NCI-H1436 treated with DMSO at 0.1 percent for 48 hours (cell line): ENCODE measurements at places on chromosomes 5 and 9.

GRCh38 chr5:127079994-127080491 is 6.7 kb upstream of the C5orf63 start:
- no peak for DNase-seq

DNA sequence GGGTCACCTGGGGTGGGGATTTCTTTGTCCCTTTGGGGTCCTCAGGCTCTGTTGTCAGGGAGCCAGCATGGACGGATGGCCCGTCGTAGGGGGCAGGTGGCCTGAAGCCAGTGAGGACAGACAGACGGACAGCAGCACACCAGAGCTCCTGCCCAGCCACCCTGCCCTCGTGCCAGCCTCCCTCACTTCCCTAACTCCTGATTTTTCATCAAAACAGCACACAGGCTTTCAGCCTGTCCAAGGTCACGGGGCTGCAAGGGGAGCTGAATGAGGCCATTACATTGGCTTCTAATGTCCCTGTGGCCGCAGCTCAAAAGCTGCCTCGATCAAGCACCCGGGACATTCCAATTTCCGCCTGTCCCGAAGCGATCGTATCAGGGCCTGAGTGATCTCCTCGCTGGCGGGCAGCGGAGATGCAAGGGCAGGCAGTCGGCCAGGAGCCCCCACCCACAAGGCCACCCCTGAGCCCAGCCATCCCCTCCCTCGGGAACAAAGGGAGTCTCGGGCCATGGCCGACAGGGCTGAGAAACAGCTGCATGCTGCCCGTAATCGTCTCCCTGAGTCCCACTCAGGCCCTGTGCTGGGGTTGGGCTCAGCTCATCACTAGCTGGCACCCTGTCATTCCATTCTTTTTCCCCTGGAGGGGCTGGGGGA is 50.5 kb upstream of the RNU6ATAC start:
- no peak for DNase-seq

- no peak for DNase-seq
These were observed at the start of gene GPR150 for GRCh38 chr5:95620030-95620869. Gene GPR150 (plus strand): TSS chr5:95620087. CDS start chr5:95620276, 189 bp downstream.

- DNase-seq, result no peak
These were observed 660 bp downstream of the SCAMP1 start for GRCh38 chr5:78360924-78361630.

GRCh38 chr5:55671975-55672374 is 40.1 kb downstream of the SLC38A9 start:
- no peak for DNase-seq

GRCh38 chr9:37036371-37036775 is 2.3 kb upstream of the PAX5 start:
- no peak for DNase-seq

GRCh38 chr5:145180371-145180770 is 654.8 kb downstream of the PRELID2 start:
- DNase-seq, result no peak

- DNase-seq, result no peak
These were observed 1.3 kb upstream of the AK1 start for GRCh38 chr9:127878652-127879390.

- DNase-seq, result no peak
These were observed 23.8 kb downstream of the CD14 start for GRCh38 chr5:140609126-140609525.

DNA sequence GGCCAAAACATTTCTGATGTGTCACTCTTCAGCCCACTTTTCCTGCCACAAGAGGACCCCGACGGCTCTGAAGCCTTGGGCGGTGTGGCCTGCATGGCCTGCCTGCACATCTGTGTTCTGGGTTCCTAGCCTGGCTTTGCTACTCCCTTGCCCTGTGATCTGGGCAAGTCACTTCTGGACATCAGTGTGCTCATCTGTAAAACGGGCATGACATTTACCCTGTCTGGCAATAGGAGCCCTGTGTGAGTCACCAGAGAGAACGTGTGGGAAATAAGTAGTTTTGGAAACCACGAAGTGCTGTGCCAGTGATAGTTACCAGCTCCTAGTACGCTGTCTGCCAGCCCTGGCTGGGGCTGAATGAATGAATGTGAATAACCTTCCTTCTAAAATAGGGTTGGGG is 90.8 kb downstream of the MACROH2A1 start:
- no peak for DNase-seq

DNA sequence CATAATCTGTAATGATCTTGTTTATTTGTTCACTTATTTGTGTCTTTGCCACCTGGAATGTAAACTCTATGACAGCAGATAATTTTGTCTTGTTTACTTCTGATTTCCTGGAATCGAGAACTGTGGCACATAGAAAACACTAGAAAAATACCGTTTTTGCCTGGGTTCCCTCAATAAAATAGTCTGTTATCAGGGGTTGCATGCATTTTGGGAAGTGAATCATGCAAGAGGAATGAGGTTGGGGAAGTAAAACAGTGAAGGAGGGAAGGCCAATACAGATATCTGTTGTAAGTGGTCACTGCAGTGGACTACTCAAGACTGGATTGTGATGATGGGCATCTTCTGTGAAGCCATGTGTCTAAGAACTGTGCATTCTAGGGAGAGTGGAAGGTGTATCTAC is 45.2 kb upstream of the IL6ST start:
- DNase-seq, result no peak

DNA sequence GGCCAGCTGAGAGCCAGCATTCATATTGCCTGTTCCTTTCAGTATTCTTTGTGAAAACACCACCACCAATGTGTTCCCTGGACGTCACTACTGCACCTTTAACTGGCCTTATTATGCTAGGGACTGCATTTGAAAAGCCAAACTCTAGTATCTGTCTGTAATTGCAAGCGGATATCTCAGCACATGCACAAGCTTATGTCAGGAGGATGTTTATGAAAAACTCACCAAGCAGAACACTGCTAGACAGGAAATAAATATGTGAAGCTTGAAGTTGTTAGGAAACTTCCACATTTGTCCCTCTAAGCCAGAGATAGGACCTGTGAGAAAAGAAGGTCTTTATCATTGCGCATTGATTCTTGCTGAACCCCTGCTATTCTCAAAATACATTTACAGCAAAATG is 135.4 kb upstream of the CCDC152 start:
- DNase-seq, result no peak

DNA sequence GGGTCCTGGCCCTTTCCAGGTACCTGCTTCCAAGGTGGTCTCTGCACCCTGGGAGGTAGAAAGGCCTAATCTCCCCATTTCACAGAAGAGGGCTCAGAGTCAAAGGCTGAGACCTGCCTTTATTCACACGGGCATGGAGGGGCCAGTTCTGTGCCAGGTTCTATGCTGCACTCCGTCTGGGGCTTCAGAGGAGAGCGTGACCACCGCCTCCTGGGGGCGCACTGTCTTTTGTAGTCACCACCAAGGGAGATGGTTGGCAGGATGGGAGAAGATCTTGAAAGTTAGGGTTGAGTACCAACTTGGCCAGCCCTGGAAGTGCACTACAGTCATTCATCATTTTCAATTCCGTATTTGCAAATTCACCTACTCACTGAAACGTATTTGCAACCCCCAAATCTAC is 23.7 kb upstream of the PRDM12 start:
- DNase-seq, result no peak

DNA sequence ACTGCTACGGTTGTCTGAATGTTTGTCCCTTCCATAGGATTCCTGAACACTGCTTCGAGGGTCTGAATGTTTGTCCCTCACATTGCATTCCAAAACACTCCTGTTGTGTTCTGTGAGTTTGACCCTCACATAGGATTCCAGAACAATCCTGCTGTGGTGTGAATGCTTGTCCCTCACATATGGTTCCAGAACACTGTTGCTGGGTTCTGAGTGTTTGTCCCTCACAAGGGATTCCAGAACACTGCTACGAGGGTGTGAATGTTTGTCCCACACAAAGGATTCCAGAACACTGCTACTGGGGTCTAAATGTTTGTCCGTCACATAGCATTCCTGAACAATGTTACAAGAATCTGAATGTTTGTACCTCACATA is 201.2 kb downstream of the FOXD4L6 start:
- DNase-seq, result no peak

DNA sequence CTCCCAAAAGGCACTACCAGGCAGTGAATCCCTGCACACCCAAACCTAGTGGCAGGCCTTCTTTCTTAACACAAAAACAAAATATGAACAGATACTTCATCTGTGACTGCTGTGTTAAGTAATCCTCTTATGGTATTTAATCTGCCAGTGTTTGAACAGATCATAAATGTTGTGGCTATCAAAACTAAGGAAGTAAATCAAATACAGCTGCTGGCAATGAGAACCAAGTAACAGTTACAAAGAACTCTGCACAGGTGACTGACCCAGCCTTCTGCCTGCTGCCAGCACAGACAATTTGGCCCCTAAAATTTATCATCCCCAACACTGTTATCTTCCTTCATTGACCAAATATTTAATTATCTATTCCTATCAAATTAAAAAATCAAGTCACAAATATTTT is 78.0 kb downstream of the GNAQ start:
- no peak for DNase-seq

- DNase-seq, result no peak
These were observed 24.0 kb upstream of the SLC12A7 start for GRCh38 chr5:1135696-1136525.

GRCh38 chr5:81896764-81897163 is 75.1 kb upstream of the ATG10 start:
- no peak for DNase-seq

DNA sequence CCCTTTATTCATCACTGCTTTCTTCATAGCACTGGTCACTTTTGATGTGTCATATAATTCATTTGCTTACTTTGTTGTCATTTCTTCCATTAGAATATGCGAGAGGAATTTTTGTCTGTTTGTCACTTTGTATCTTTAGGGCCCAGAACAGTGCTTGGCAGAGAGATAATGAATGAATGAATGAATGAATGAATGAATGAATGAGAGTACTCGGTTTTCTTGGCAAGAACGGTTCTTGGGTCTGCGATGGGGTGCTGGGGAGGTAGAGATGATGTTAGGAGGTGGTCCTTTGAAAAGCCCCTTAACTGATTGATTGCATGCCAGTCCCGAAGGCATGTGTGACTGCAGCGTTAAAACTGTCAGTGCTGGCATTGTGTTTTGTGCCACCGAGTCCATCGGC is 52.4 kb upstream of the LRRTM2 start:
- no peak for DNase-seq

DNA sequence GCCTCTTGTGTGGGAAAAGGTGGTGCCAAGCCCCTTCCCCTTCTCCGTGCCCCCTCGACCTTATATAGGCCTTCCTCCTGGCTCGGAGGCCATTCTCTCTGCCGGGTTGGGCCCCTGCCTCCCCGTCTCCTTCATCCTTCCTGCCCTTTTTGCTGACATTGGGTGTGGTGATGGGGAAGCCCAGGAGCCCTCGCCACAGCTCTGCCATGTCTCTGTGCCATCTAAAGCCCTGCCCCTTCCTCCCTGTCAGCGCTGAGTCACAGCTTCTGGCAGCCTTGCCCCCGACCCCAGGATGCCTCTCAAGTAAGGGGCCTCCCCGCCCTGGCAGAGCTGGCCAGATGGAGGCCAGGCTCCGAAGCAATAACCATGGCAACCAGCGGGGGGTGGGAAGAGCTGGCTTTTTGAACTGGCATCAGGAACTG is 30.4 kb downstream of the JADE2 start:
- DNase-seq, result no peak

DNA sequence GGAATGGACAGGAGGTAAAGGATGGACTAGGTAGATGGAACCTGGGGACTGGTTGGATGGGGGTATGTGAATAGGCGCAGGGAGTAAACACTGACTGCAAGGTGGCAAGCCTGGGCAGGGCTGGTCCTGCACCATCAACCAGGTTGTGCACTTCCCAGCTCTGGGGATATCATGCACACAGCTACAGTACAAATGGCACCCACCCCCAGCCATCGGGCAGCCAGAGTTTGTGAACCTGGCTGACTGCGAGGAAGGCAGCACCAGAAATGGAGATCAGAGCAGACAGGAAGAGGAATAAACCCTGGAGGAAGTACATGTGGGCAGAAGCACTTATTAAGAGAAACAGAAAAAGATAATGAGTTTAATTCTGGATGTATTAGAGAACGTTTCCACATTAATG is 229.1 kb downstream of the ESM1 start:
- no peak for DNase-seq

- no peak for DNase-seq
These were observed 103.7 kb downstream of the FEM1C start for GRCh38 chr5:115440782-115441451.

DNA sequence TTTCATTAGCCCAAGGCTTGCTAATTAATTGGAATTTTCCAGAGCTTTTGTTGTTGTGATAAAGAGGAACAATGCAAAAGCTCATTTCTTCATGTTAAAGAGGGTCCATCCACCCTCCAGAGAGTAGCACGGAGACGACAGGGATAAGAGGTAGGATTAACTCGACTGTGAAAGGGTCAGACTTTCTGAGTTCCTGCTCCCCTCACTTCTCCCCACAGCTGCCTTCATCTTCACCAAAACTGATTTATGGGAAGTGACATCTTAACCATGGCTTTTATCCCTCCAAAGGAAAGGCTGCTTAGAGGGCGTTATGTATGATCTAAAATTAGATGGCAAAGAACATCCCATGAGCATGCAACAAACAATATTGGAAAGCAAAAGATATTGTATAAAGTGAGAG is 135.5 kb downstream of the GLIS3 start:
- DNase-seq, result no peak

DNA sequence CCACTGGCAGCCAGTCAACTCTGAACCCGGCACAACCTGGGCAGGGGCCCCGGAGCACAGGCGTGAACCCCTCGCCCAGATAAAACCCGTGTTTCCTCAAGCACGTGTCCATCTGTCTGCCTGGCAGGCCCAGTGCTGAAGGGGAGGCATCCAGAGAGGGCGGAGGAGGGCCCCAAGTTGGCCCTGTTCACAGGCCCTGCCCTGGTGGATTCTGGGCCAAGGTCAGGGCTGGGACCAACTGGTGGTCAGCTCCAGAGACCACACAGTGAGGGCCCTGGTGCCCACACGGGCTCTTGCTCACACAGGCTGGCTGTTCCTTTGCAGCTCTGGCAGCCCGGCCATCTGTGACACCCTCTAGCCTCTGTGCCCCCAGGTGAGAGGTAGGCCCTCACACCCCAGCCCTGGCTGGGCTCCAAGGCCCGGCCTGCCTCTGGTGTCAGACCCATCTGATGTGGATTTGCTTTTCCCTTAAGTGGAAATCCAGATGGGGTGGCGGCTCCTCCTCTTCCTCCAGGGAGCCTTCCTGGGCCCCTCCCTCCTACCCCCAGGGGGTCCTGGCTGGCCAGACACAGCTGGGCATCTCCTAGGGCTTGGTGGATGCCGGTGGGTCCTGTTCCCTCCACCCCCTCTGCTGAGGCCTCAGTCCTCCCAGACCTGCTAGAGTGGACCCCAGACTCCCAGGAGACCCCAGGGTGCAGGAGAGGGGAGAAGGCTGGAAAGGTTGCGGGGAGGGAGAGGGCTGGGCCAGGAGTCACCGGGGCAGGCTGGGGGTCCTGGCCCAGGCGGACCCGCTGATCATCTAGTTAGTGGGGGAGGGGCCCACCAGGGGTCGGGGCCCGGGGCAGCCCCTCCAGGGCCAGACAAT is 525 bp upstream of the STPG3 start:
- DNase-seq, result no peak

GRCh38 chr5:86623785-86624483 is 6.2 kb downstream of the COX7C start:
- DNase-seq, result no peak

DNA sequence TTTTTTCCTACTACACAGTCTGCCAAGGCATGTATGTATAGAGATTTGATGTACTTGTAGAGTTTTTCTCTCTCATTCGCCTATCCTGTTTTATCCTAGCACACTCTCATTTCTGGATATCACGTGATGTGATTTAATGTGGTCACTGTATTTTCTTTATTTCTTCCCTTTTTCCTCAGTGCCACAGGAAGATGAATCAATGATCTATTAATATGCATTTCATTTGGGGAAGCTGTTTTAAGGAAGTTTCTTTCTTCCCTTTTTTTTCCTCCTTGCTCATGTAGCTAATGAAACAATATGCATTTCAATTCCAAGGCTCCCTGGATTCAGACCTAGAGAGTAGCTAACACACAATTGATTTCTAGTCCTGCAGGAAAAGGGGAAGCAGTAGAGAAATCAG is 506.3 kb upstream of the WWC1 start:
- no peak for DNase-seq
